ENCODE measurements at places on chromosomes 7 and 10.
A peak's percentile ranks its signal among the peaks of the same experiment; 100 is the strongest.

DNA sequence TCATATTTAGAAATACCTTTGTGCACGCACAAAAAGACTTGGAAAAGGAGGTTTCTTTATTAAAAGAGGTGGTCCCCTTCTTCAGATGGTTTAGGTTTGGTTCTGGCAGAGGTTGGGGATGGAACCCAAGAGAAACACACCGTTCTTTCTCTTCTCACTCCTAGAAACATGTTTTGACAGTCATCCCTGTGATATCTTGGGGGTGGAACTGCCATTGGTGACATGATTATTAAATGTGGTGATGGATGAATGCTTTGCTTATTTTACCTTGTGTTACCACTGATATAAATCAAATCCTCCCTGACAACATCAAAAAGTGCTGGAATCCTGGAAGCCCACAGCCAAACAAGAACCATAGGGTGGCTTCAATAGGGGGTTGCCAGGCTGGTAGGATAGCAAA, 146.5 kb downstream of the CCDC3 start:
- DNase-seq: no peak

DNA sequence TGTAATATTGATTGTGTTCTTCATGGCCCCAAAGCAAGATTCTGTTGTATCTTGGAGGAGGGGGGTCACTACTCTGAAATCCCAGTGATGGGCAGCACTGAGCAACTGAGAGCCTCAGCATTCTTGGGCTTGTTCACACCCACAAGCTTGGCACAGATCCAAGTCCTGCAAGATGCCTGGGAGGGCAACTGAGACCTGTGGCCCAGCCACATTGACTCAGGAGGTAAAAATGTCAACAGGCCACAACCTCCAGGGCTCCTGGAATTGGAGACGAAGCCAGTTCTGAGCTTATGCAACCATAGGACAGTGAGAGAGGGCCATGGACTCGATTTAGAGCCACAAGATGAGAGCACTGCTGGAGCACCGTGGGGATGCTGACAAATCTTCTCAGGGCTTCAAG, 3.1 kb upstream of the DOCK1 start:
- no peak for DNase-seq

DNA sequence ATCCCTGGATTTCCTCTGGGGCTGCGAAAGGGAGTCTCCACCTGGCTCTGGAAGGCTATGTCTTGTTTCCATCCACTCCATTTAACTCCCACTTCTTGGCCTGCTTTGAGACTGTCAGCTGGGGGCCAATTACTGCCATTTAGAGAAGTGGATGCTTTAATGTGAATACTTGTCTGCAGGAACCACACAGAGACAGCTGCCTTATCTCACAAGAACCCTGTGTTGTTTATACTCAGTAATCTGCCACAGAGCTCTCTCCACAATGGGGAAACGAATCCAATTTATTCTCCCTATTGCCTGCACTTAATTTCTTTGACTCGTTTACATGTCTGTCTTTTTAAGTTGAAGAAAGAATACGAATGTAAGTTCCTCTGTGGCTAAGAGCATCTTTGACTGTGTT, 787.0 kb upstream of the C7orf33 start:
- no peak for DNase-seq

- peak; percentile 82 for DNase-seq
These were observed 918 bp upstream of the RPEL1 start for GRCh38 chr10:103244666-103245271.

DNA sequence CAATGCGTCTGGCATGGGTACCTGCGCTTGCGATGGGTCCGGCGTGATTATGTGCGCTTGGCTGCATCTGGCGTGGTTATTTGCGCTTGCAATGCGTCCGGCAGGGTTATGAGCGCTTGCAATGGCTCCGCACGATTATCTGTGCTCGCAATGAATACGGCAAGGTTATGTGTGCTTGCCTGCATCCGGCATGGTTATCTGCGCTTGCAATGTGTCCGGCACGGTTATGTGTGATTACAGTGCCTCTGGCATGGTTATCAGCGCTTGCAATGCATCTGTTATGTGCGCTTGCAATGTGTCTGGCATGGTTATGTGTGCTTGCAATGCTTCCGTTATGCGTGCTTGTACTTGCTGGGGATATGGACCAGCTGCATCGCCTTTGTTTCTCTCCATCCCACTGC, 37.7 kb downstream of the RBAK start:
- no peak for DNase-seq

DNA sequence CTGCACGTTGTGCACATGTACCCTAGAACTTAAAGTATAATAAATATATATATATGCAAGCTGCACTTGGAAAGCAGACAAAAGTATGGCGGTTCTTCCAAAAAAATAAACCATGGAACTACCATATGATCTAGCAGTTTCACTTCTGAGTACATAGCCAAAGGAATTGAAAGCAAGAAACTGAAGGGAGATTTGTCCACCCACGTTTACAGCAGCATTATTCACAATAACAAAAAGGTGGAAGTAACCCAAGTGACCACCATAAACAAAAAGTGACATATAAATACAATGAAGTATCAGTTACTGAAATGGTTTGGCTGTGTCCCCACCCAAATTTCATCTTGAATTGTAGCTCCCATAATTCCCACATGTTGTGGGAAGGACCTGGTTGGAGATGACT, 525.3 kb upstream of the CELF2 start:
- DNase-seq: no peak

GRCh38 chr7:152751449-152752141, 8.0 kb upstream of the ACTR3B start:
- no peak for DNase-seq

DNA sequence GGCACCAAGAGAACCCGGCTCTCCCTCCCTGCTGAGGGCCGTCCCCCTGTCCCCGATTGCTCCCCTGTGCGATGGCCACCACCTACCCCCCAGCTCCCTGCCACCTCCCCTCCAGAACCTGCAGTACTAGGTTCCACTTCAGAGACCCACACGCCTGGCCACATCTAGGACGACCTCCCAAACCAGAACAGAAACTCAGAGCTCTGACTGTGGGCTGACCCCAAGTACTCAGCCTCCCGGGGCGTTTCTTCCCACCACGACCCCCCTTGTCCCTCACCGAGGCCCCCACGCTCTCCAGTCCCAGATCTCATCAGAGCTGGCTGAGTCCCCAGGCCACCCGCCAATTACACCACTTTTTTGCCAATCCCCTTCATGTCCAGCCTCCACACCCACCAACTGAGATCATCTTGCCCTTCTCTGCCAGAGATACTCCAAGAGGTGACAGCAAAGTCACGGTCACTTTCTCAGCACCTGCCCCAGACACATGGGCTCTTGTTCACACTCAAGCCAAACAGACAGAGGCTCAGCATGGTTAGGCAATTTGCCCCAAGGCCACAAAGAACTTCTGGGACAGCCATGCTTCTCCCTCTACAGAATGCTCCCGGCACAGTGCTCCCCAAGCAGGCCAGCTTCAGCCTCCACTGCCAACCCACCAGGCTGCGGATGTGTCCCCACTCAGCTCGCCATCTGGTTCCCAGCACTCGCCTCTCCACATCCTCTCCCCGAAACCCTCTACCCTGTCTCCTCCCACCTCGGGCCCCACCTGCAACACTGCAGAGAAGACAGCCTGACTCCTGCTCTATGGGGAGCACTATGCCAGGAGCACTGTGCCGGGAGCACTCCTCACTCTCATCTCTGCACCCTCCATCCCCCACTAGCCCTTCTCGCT, 4.7 kb downstream of the TMEM120A start:
- DNase-seq: peak; percentile 25
